ENCODE measurements at places on chromosomes 4 and X. TPM values are rescaled to one million over a fixed set of nuclear protein-coding genes. Genes with fewer than 3 reads are reported as not detected.

Gene CRMP1
- polyA plus RNA-seq = not detected

Gene NMU
- 703 TPM for polyA plus RNA-seq

Gene CPZ
- polyA plus RNA-seq = 1.1 TPM

Gene TCEAL6
- not detected for polyA plus RNA-seq

Gene GPR50
- not detected for polyA plus RNA-seq

Gene BEX1
- not detected for polyA plus RNA-seq

Gene TBC1D8B
- 0.30 TPM for polyA plus RNA-seq

Gene TMEM150C
- not detected for polyA plus RNA-seq

Gene WNK3
- polyA plus RNA-seq = not detected

Gene SLIT2
- 2.4 TPM for polyA plus RNA-seq

Measured in K562 (cell line).